Epithelial cell of proximal tubule (primary cell): ENCODE measurements at places on chromosomes 12 and 14. TPM values are rescaled to one million over a fixed set of nuclear protein-coding genes. Genes with fewer than 3 reads are reported as not detected.
A peak's percentile ranks its signal among the peaks of the same experiment; 100 is the strongest.

The GLTP gene
- total RNA-seq, result 35.1 and 43.5 TPM in 2 replicates

The WSCD2 gene
- total RNA-seq, result not detected in 2 replicates

The KRT83 gene
- not detected in 2 replicates for total RNA-seq

The STAB2 gene
- total RNA-seq, result not detected in 2 replicates

The ANO6 gene
- total RNA-seq, result 37.4 and 57.6 TPM in 2 replicates

The PMEL gene
- total RNA-seq, result 1.4 and 3.7 TPM in 2 replicates

The YBX3 gene
- total RNA-seq, result 202 and 245 TPM in 2 replicates

The DHRS7 gene
- total RNA-seq, result 57.5 and 89.3 TPM in 2 replicates

- DNase-seq, result peak; percentile 39
Observed at GRCh38 chr12:19261773-19262172, 132.2 kb downstream of the PLEKHA5 start.

- no peak for DNase-seq
Observed at GRCh38 chr14:105629886-105630215, 103.5 kb downstream of the TMEM121 start.

- no peak for DNase-seq
Observed at GRCh38 chr14:66240105-66240504, 246.1 kb upstream of the CCDC196 start.

DNA sequence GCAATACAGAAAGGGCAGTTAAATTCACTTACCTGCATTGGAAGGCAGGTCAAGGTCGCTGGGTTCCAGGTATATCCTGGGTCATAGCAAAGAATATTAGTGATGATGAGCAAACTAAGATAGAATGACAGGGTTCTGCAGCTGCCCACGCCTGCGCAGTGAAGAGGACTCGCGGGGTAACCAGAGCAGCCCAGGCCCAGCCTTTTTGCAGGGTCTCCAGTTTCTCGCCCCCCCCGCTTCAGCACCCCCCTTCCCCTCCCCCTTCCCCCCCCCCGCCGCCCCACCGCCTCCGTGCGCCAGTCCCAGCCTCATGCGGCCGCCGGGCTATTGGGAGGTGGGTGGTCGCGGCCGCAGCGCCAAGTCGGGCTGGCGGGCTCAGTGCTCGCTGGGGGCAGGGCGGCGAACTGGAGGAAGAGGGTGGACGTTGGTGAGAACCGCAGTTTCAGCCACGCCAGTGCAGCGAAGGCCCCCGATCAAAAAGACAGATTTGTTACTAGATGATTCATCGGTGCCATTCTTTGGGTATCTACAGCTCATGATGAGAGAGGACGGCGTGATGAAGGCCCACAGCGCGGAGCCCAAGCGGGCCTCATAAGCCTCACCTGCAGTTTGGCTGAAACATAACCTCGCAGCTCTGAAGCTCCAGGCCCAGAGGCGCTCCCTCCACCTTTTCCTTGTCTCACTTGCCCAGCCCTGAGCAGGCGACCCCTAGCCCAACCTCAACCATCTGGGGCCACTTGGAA, 20.2 kb downstream of the SLC2A3 start:
- no peak for DNase-seq

DNA sequence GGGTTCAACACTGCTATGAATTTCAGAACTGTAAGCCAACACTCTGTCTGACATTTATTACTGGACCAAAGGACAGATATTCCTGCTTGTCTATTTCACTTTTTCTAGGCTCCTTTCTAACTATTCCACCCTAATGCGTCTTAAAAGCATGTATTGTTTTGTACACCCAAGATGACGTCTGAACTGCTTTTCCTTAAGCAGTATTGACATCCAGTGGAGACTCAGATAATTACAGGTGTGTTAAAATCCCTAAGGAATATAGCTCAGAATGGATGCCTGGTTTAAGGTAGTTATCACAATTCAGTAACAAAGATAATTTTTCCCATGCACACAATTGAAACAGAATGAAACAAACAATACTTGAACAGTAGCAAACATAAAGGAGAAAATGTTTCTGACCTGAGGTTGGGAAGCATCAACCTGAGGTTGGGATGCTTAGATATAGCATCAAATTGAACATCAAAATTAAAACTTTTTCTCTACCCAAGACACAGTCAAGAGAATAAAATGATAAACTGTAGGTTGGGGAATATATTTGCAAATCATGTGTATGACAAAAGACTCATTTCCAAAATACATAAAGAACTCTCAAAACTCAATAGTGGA, 93.7 kb upstream of the PTPRR start:
- peak; percentile 30 for DNase-seq

DNA sequence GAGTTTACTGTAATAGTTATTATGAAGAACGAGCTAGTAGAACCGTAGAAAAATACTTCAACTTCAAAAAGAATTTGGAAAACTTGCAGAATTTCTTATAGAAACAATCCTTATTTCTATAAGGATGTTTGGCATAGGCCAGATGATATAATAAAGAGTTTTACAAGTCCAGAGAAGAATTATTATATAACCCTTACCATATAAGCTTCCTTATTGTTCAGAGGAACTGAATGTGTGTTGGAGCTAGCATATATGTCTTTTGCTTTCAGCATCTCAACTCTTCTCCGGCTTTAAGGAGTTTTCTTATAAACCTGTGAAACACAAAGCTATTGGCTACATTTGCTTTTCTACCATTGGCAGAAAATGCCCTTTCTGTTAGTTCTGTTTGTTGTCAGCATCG, 178.0 kb upstream of the E2F7 start:
- DNase-seq, result no peak

DNA sequence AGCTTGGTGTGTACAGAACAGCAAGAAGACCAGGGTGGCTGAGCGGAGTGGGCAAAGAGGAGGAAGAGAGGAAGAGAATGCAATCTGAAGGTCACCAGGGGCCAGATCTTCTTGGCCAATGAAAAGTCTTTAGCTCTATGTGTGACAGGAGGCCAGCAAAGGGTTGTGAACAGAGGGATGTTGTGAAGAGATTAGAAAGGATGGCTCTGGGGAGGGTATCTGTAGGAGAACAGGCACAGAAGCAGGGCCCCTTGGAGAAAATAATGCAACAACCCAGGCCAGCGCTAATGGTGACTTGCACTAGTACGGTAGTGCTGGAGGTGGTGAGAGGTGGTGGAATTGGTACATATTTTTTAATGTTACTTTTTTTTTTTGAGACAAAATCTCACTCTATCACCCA, 97.2 kb downstream of the NT5DC3 start:
- DNase-seq, result no peak

- DNase-seq, result no peak
Observed at GRCh38 chr12:128326406-128326805, 59.4 kb downstream of the TMEM132C start.

DNA sequence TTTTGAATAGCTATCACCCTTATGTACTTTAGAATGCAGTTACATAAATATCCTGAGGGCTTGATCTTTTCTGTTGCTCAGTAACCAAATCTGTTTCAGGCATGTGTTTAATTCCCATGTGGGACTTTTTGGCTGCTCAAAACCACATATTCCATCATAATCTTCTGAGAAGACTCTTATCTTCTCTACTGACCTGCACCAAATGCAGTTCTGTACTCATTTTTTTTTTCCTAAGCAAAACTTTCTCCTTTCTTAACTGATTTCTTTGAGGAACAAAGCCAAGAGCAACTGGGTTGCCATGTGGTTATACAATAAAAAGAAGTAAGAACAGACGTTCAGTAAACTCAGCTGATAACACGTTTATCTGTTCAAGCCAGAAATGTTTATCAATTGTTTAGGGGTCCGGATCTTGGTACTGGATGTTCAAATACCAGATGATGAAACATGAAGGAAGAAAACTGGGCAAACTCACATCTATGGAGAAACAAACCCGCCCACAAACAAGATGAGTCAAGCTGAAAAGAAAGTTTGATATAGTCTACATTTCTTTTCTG, 50.1 kb downstream of the TMEM132C start:
- DNase-seq, result no peak

- peak; percentile 7 for DNase-seq
Observed at GRCh38 chr14:53670701-53671100, 285.9 kb downstream of the BMP4 start.

DNA sequence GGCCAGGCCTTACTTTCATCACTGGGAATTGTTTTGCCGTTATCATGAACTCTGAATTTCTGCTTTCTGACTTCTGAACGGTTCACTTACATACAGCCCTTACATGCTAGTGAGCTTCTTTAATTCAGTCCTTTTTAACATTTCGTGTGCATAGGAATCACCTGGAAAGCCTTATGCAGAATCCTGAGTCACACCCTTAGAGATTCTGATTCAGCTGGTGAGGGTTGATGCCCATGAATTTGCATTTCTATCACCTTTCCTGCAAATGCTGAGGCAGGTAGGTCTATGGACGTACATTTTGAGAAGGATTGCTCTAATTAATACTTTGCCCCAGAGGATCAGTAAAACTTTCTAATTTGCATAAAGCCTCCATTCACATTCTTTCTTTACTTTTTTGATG, 44.0 kb downstream of the PPHLN1 start:
- no peak for DNase-seq

GRCh38 chr12:6340745-6341416, 995 bp downstream of the TNFRSF1A start:
- DNase-seq, result no peak

DNA sequence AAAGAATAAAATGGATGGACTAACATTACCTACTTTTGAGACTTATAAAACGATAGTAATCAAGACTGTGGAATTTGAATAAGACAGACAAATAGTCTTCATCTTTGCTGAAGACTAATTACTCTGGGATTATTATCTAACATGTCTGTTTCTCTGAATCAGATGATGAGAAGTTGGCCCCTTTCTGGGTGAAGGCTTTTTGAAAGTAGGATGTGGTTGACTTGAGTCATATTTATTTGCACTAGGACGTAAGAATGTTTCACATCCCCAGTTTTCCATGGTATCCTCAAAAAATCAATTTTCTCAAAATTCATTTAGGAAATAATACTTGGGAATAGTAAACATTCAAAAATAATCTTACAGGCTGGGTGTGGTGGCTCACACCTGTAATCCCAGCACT, 31.8 kb downstream of the PKP2 start:
- DNase-seq, result no peak

GRCh38 chr12:129997239-129997638, 93.4 kb upstream of the TMEM132D start:
- DNase-seq, result no peak

GRCh38 chr12:127191129-127191528, 1075.8 kb upstream of the TMEM132C start:
- DNase-seq, result peak; percentile 67

- DNase-seq, result no peak
Observed at GRCh38 chr14:73829071-73829470, 22.6 kb upstream of the PTGR2 start.
